NCI-H2081 treated with DMSO at 0.1 percent for 48 hours (cell line): ENCODE measurements at places on chromosomes 16 and 17.

- no peak for DNase-seq
Measured at GRCh38 chr16:23700509-23700908, 12.5 kb downstream of the ERN2 start.

- DNase-seq, result no peak
Measured at GRCh38 chr17:28646039-28646754, 1.2 kb upstream of the BLTP2 start.

- DNase-seq, result no peak
Measured at GRCh38 chr16:15513156-15513555, 78.8 kb downstream of the BMERB1 start.

GRCh38 chr17:66649818-66650543 lies 184.9 kb upstream of the CACNG5 start:
- no peak for DNase-seq

DNA sequence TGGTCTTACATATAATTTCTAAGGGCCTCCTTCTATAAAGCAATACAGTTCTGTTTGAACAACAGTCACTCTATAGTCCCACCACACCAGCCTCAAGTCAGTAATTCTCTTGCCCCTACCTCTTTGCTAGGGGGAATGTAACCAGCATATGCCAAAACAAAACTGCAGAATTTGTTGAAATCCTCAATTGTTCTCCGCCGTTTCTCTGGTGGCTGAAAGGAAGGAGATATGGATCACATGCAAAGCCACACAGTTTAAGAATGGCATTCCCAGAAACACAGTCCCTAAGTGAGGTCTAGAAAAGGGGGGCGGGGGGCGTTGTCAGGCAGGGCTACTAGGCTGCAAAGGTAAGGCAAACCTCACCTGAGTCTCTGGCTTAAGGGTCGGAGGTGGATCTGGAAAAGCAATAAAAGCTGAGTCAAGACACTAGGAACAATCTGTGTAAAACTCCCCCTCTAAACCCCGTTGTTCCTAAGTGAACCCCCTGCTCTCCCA lies 1.9 kb downstream of the PHF23 start:
- no peak for DNase-seq

DNA sequence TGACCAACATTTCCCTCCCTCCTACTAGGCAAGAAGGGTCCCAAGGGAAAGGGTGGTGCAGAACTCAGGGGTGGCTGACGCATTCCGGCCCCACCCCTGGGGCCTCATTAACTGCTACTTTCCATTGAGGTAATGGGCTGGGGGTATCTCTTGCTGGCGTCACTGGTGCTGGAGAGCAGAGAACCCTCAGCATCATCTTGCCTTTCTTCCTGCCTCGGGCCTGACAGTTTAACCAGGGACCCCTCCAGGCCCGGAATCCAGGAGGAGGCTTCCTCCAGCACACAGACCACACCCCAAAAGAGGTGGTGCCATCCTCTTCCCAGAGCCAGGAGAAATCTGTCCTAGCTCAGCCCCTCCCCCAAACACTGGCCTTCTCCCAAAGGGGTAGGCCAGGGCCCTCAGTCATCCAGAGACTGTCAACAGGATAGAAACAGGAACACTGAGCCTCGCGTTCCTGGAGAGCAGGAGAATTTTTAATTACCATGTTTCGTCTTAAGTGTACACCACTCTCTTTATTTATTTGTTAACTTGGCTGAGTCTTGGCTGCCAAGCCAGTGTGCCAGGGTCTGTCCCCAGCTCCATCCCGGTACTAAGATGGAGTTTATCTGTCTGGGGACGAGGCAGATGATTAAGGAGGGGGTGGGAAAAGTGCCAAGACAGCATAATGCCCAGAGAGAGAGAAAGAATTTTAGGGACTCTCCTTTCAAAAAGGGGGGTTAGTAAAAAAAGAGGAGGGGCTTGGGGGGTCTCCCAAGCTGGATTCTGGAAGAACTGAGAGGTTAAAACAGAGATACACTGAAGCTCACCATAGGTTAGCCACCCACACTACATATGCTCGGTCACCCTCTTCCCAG lies 5.1 kb downstream of the ETV4 start:
- no peak for DNase-seq

GRCh38 chr17:57033296-57033695 lies 51.8 kb upstream of the AKAP1 start:
- no peak for DNase-seq

GRCh38 chr17:36188891-36189306 lies 7.7 kb downstream of the CCL3L1 start:
- no peak for DNase-seq

DNA sequence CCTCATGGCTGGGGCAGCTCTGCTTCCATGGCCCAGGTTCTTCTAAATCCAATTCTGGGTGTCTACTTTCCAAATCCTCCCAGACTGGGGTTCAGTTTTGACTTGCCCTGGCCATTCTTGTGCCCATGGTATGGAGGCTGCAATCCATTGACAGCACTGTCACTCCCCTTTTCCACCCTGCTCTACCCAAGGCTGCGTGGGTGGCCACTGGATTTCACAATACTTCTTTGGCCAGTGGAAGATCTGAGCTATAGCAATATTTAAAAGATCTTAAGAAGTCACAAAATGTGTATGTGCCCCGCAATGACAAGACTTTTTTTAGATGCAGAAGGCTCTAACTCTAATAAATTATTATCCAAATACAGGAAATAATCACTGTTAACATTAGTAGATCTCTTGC lies 329.4 kb upstream of the CCL2 start:
- no peak for DNase-seq

GRCh38 chr17:45749831-45750335 lies 34.2 kb upstream of the CRHR1 start:
- no peak for DNase-seq

GRCh38 chr16:67782567-67783352 lies 23.6 kb downstream of the RANBP10 start:
- no peak for DNase-seq

GRCh38 chr17:34913001-34913400 lies 48.3 kb downstream of the CCT6B start:
- no peak for DNase-seq

- no peak for DNase-seq
Measured at GRCh38 chr17:3636908-3637373, 381 bp downstream of the CTNS start.

DNA sequence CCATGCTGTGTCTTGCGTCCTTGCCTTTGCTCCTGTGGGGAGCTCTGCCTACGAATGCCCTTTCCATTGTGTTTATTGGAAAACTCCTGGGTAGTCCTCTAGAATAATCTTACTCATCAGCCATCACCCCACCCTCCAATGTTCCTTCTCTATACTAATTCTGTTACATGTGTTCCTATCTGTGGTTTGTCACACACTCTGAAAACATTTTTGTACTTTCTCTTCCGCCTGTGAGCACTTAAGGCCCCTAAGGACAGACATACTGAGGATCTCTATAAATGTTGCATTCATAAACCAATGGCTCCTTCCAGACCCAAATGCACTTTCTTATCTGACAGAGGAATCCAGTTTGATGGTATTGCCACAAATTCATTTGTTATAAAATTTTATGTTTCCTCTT lies 53.9 kb upstream of the MON1B start:
- DNase-seq, result no peak

GRCh38 chr16:69240331-69240730 lies 53.4 kb downstream of the SNTB2 start:
- no peak for DNase-seq

DNA sequence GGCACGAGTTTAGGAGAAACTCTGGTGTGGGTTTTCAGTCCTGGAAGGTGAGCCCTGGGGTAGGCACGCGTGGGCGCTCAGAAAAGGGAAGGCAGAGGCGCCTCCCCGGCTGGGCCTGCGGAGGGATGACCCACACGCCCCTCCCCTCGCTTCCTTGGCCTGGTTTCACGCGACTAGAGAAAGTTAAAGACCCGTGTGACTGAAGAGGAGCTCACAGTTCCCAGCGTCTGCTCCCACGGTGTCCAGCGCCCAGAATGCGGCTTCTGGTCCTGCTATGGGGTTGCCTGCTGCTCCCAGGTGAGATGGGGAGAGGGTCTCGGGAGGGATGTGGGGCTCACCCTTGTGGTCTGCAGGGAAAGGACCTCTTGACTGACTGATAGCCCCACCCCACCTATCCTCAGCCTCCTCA lies at the start of gene CD300LG:
CD300LG (plus strand) TSS at position 214 of the 409 bp plus-strand sequence; CDS start at position 255, 41 bp downstream.
- no peak for DNase-seq

- no peak for DNase-seq
Measured at GRCh38 chr17:80474231-80474960, 2.0 kb downstream of the NPTX1 start.

GRCh38 chr16:22397464-22397863 lies 23.0 kb upstream of the CDR2 start:
- DNase-seq, result no peak

DNA sequence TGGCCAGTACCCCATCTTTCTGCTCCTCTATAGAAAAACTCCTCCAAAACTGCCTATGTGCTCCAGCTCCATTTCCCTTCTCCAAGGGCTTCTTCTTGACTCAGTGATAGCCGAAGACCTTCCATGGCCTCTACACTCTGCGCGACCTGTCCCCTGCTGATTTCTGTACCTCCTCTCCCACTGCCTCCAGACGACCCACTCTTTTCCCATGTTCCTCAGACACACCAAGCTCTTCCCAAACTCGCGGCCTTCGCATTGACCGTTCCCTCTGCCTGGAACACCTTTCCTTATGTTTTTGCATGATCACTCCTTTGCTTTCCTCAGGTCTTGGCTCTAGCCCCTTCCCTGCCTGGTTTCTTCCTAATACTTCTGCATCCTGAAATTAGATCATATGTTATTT lies 255.6 kb upstream of the SDK2 start:
- DNase-seq, result no peak

GRCh38 chr17:32350666-32351418 lies 885 bp downstream of the ZNF207 start:
- DNase-seq, result no peak

- DNase-seq, result no peak
Measured at GRCh38 chr16:12329246-12329995, 352.9 kb downstream of the SNX29 start.

DNA sequence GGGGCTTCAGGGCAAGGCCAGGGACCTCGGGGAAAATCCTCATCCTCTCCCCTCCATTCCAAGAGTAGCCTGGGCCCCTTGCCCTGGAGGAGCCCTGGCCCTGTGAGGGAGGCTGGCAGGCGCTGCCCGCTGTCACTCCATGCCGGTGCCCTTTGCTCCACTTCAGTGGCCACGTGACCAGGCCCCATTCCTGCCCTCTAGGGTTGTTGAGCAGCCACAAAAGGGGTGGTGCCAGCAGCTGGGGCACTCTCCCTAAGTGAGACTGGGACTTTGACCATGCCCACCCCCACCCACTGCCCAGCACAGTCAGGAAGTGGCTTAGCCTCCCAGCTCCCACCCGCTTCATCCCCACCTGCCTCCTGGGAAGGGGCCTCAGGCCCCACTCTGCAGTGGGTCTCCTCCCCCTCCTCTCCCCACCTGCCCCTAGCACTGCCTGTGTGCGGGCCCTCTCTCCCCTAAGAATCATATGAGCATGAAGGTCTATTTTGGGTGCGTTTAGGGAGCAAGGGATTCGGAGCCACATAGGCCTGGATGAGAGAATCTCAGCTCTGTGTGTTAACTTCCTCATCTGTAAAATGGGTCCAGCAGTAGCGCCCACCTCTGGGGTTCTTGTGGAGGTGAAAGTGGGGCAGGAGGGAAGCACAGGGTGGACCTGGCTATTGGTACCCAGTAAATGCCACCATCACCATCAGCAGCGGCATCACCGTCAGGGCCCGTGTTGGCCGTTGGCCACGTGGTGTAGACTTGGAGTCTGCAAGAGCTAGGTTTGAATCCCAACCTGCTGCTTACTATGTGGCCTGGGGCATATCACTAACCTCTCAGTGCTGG lies 7.2 kb downstream of the PDK2 start:
- no peak for DNase-seq

GRCh38 chr16:89020068-89020924 lies 43.3 kb upstream of the CBFA2T3 start:
- DNase-seq, result no peak

DNA sequence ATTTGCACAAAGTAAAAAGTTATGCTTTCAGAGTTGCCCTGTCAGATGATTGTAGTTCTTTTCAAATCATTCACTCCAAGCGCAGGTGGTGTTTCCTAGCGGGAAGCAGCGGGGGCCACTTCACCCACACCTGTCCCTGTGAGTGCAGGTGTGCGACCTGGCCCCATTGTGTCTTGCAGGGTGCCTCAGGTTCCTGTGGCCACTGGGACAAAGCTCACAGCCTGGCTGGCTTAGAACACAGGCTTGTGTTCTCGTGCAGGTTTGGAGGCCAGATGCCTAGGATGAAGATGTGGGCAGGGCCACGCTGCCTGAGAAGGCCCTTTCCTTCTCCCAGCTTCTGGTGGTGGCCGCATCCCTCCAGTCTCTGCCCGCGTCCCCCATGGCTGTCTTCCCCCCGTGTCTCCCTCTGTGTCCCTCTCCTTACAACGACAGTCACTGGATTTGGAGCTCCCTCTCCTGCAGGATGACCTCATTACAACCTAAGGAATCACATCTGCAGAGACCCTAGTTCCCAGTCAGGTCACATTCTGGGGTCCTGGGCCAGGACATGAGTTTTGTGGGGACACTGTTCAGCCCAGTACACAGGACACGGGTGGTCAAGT lies 90.5 kb downstream of the NPIPB11 start:
- DNase-seq, result no peak

- DNase-seq, result no peak
Measured at GRCh38 chr17:8621585-8621984, 8.9 kb downstream of the MYH10 start.

- DNase-seq, result no peak
Measured at GRCh38 chr16:62562121-62562520, 525.9 kb upstream of the CDH8 start.

DNA sequence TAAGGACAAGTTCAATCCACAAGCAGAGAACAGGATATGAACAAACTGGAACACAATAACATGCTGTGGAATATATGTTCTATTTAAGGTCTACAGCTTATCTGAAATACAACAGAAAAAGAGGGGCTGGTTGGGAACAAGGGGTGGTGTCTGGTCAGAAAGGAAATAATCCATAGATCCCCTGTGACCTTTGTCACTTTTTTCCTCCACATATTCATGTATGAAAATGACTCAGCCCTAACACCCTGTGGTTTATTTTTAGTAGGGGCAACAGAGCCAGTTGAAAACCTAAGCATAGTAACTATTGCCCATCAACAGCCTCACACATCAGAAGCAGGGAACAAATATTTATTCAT lies 12.3 kb upstream of the SPAG9 start:
- no peak for DNase-seq

DNA sequence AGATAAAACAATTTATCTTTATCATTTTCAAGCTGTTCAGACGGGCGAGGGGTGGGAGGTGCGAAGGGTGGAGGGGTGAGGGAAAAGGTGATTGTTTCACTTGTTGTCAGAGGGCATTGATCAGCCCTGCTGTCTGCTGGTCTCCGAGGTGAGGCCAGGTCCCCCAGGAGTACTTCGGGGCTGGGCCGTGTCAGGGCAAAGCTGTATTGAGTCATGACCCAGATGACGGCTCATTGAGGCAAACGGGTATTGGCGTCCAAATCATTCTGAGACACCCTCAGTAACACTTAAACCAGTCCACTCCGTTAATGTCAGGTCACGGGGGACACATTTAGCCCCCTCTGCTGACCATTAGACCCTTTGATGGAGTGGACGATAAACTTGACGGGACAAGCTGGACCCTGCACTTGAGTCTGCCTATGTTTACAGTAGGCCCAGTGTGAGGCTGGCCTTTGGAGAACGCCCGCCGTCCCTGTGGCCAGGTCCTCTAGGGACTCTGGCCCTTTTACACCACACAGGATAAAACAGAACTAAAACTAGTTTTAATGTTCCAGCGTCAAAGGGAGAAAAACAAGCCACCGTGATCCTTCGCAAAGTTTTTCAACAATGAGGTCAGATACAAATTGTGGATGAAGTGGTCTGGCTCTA lies 502.2 kb upstream of the ZFHX3 start:
- no peak for DNase-seq
